Pons (tissue), 1 donor: ENCODE measurements at places on chromosomes 3 and 15.

- no peak for DNase-seq
Observed at GRCh38 chr3:15875016-15875689, 77.4 kb upstream of the ANKRD28 start.

- no peak for DNase-seq
Observed at GRCh38 chr15:58755956-58756355, 6.4 kb upstream of the ADAM10 start.

DNA sequence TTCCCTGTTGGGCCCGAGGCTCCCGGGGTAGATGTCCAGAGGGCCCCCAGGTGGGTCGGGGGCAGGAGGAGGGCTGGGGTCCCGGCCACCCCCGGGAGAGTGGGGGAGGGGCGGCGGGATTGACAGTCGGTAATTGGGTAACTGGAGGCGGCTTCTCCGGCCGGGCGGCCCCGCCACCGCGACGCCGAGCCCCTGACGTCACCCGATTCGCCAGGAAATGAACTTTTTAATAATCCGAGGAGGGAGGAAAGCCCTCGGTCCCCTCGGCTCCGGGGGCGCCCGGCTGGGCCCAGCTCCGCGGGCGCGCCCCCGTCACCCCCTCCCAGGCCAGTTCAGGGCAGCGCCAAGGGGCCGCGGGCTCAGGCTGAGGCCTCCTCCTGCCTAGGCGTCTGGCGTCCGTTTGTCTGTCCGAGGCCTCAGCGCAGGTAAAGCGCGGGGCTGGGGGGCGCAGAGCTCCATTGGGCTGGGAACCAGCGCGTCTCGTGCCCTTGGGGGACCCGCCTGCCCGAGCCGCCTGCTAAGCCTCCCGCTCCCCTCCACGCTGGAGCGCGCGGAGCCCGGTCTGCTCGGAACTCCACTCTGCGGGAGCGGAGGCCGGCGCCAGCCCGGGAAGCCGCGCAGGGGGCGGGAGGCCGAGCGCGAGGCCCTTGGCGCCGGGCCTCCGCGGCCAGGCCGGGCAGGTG is 3.9 kb downstream of the GATA2 start:
- DNase-seq, result no peak

GRCh38 chr15:78638658-78639314 is 2.2 kb downstream of the CHRNB4 start:
- peak; percentile 36 for DNase-seq

- DNase-seq, result no peak
Observed at GRCh38 chr3:39191773-39192172, 622 bp downstream of the XIRP1 start.

GRCh38 chr3:37072892-37073291 is 79.6 kb downstream of the MLH1 start:
- no peak for DNase-seq

DNA sequence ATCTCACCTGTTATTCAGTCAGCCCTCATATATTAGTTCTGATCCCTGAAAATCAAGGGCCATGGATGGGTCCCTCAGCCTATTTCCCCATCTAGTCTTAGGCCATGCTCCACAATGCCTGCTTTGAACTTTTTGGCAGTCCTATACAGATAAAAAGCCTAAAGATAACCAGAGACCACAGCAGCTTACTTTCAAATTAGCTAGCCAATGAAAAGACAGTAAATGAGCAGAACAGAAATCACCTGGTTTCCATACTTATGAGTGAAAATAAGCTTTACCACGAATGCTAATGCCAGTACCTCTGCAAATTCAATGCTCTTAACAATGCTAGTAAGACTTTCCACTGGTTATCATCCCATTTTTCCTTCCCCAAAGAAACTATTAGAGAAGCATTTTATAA is 141.6 kb upstream of the SPRED1 start:
- no peak for DNase-seq

DNA sequence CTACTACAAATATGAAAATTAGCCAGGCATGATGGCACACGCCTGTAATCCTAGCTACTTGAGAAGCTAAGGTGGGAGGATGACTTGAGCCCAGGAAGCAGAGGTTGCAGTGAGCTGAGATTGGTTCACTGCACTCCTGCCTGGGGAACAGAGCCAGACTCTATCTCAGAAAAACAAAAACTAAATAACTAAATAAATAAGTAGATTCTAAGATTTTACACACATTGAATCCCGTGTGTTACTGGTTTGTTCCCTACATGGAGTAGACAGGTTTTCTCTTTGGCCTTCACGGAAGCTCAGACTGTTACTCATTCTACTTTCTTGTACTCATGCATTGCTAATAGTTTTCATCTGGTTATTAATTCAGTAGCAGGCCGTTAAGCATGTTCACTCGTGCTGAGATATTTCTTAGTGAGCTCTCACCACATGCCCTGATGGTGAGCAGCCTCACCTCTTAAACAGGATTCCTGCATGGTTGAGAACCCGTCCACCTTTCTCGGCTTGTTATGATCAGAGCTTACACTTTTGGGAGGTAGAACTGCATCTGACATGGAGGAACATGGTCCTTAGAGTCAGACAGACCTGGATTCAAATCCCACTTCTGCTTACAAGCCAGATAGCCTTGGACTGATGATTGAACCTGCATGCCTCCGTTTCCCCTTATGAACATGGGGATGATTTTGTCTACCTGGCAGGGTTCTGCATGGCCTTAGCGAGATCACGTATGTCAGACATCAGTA is 49.1 kb downstream of the CMTM7 start:
- no peak for DNase-seq

DNA sequence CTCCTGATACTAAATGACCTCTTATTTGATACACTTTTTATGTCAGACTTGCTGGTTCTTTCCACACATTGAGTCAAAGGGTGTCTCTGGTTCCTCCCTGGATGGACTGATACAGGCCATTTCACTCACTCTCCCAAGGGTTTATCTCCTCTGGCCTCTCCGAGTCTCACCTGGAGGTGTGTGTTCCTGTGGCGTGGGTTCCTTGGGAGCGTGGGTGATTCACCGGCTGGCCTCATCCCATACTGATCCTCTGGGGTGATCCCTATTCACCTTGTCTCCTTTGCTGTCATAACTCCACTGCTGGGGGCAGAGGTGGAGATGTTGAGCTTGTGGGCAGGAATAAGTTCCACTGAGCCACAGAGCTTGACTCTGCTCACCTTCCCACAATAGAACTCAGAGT is 61.1 kb downstream of the ST6GAL1 start:
- no peak for DNase-seq

DNA sequence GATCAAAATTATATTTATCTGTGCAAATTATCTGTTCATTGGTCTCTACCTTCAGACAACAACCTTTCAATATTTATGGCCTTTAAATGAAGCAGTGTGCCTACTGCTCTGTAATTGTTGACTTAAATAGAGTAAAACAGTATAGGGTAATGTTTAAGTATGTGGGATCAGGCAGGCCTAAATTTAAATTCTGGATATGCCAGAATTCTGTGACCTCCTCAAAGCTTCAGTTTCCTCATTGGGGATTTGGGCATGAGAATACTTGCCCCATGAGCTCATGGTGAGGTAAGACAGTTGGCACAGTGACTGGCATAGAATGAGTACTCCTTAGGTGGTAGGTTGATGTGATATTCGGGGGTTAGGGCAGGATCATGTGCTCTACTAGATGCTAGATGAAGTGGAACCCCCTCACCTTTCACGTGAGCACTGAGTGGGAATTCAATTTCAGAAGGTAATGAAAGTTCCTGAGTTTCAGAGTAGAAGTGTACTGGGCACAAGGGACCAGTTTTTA is 14.9 kb downstream of the ARL8B start:
- no peak for DNase-seq

GRCh38 chr15:55357774-55358173 is 38.8 kb downstream of the PIGB start:
- no peak for DNase-seq

- DNase-seq, result no peak
Observed at GRCh38 chr3:65749066-65749465, 289.7 kb downstream of the MAGI1 start.

DNA sequence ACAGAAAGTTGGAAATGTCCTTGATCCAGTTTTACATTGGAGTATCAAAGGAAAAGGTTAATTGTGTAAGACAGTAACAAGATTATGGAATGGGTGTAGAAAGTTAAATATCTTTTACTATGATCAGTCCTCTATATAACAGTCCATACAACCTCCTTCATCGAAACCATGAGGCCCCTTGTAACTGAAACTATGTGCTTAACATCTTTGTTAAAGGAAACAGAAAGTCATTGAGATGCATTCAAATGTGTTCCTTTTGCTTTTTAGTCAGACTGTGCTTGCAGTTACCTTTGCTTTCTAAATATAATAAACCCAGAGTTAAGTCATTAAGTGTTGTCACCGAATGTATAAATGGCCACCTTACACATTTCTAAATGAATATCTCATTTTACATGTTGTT is 1298.5 kb downstream of the ROBO2 start:
- DNase-seq, result no peak

DNA sequence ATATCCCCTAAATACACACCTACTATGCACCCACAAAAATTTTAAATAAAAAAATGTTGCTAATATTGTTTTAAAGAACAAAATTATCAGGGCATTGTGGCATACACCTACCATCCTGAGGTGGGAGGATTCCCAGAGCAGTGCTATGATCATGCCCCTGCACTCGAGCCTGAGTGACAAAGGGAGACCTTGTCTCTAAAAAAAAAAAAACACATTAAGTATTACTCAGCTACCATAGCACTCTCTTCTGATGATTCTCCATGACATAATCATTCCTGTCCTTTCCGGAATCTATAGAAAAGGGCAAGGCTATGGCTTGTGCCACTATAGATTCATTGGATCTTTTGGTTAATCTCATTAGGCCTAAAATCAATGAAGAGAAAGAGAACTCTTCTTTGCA is 77.4 kb downstream of the ACAP2 start:
- no peak for DNase-seq

GRCh38 chr3:26638113-26638512 is 15.5 kb downstream of the LRRC3B start:
- DNase-seq, result no peak

DNA sequence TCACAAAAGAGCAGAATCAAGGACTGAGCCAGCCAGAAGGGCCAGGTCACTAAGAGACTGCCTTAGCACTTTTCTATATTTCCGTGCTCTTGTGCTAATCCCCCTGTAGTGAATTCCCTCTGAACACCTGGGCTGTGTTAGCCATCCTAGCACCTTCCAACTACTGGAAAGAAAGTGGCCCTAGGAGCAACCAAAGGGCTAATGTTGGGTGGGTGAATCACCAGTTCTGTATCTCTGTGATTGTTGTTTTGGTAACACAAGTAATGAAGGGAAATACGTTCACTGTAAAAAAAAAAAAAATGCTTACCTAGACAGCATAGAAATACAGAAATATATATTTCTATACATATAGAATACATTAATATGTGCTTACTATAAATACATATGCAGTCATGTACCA is 43.9 kb downstream of the PXYLP1 start:
- DNase-seq, result no peak

DNA sequence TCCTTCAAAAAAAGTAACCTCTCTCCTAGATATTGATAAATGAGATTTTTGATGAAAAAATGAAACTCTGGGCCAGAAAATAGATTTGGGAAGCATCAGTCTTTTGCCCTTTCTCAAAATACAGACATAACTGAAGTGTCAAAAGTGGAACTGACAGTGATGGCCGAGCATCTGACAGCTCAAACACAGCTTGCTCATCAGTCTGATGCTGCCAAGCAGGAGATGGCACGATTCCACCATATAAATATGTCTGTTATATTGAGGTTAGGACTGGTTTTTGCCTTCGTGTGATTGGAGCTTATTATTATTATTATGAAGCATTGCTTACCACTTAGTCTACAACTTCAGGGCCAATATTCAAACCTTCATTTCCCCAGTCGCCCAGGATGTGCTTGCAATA is 152.6 kb upstream of the EPHA3 start:
- DNase-seq, result no peak

GRCh38 chr15:65612949-65613744 is 2.2 kb upstream of the INTS14 start:
- no peak for DNase-seq

GRCh38 chr3:155743606-155744005 is 1.3 kb downstream of the PLCH1 start:
- DNase-seq, result no peak
